ENCODE measurements at places on chromosomes 7 and 10. TPM values are rescaled to one million over a fixed set of nuclear protein-coding genes. Genes with fewer than 3 reads are reported as not detected.

The KLF14 gene
- not detected for total RNA-seq

The ST8SIA6 gene
- total RNA-seq = 0.19 TPM

The AS3MT gene
- not detected for total RNA-seq

The NUTM2E gene
- not detected for total RNA-seq

The UNC5B gene
- total RNA-seq = 0.08 TPM

The POLD2 gene
- total RNA-seq = 101 TPM

The SPDYE8 gene
- total RNA-seq = not detected

Measured in natural killer cell treated with Interleukin-12 subunit alpha and Interleukin-12 subunit beta and Interleukin-15 and Interleukin-18, amount 100 ng/mL, for 72 hours (primary cell).